ENCODE measurements at places on chromosomes 4 and X.

DNA sequence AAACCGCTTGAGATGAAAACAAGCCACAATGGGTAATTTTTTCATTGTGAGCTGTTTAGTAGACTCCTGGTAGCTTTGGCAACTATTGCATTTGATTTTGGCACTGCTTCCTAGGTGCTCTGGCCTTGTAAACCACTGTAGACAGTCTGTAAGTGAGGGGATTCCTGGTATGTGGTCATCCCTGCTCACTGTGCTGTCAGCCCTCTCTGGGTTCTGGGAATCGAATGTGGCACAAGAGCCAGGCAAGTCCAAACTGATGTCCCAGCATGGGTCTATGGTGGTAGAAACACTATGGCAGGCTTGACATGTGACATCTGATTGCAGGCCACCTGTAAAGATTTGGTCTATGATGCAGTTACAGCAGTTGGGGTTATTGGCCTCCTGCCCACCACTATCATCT lies 2.5 kb downstream of the USP51 start:
- DNase-seq, result no peak

GRCh38 chrX:103783971-103784370 lies 7.3 kb downstream of the PLP1 start:
- DNase-seq, result no peak

DNA sequence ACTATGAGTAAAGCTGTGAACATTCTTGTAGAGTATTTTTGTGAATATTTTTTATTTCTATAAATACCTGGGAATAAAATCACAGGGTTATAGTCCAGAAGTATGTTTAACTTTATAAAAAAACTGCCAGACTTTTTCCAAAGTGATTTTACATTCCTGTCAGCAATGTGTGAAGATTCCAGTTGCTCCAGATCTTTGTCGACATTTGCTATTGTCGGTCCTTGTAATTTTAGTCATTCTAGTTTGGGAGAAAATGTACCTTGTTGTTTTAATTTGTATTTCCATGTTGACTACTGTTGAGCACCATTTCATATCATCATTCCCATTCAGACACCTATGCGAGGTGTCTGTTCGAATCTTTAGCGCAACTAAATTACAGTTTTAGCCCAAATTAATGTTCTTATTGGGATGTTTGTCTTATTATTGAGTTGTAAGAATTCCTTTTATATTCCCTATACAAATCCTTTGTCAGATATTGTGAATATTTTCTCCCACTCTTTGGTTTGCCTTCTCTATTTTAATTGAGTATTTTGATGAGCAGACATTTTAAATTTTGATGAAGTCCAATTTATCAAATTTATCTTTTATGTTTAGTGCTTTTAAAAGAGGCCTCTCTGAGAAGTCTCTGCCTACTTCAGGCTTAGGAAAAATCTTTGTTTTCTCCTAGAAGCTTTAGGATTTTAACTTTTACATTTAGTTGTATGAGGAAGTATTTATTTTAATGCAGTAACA lies 2.6 kb downstream of the CEP135 start:
- no peak for DNase-seq

DNA sequence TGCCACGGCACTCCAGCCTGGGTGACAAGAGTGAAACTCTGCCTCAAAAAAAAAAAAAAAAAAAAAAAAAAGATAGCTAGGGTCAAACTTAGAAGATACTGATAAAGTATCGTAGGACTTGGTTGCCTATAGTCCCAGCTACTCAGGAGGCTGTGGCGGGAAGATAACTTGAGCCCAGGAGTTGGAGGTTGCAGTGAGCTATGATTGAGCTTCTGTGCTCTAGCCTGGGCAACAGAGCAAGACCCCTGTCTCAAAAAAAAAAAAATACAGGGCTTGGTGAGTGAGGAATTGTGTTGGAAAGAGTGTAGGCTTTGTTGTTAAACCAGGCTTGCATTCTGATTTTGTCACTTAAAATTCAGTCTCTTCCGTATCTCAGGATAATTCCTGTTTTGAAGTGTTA lies 6.2 kb downstream of the TAF1 start:
- DNase-seq, result no peak

- peak; percentile 57 for DNase-seq
These were observed 993.6 kb downstream of the ARAP2 start for GRCh38 chr4:35250761-35251160.

- DNase-seq, result no peak
These were observed 284.9 kb downstream of the PCDH7 start for GRCh38 chr4:31005037-31005436.

DNA sequence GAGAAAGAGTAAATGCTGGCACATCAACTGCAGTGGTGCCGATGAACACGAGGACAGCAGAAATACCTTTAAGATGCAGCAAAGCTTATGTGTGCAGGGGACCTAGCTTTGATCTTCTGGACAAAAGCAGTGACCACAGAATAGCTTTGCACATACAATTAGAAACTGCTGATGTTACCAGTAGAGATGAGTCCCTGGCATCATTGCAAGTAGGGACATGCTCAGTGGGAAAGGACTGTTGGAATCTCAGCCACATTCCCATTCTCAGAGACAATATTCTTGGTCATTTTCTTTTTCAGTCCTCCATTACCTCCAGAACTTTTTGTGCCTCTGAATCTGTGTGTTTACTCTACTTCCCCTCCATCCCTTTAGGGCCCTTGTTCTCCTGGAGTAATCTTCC lies 16.9 kb upstream of the PDLIM3 start:
- DNase-seq, result no peak

GRCh38 chr4:101205916-101206315 lies 141.4 kb downstream of the PPP3CA start:
- peak; percentile 41 for DNase-seq

All from PC-3 (cell line).